ENCODE measurements at places on chromosomes 7 and 10. TPM values are rescaled to one million over a fixed set of nuclear protein-coding genes. Genes with fewer than 3 reads are reported as not detected.

Gene TAS2R3
- 0.74 TPM for polyA plus RNA-seq

Gene SPDYE1
- not detected for polyA plus RNA-seq

Gene ANKIB1
- 28.7 TPM for polyA plus RNA-seq

Gene IKZF1
- not detected for polyA plus RNA-seq

Gene POLR2J3
- 36.5 TPM for polyA plus RNA-seq

Gene MUC12
- not detected for polyA plus RNA-seq

Gene ODAD2
- polyA plus RNA-seq: not detected

Gene AOC1
- not detected for polyA plus RNA-seq

Gene HGF
- not detected for polyA plus RNA-seq

Gene ITPRID1
- polyA plus RNA-seq: not detected

Gene GATA3
- not detected for polyA plus RNA-seq

Gene TIMM23
- polyA plus RNA-seq: 80.2 TPM

Gene VGF
- 0.21 TPM for polyA plus RNA-seq

Gene AKR1C2
- 140 TPM for polyA plus RNA-seq

DNA sequence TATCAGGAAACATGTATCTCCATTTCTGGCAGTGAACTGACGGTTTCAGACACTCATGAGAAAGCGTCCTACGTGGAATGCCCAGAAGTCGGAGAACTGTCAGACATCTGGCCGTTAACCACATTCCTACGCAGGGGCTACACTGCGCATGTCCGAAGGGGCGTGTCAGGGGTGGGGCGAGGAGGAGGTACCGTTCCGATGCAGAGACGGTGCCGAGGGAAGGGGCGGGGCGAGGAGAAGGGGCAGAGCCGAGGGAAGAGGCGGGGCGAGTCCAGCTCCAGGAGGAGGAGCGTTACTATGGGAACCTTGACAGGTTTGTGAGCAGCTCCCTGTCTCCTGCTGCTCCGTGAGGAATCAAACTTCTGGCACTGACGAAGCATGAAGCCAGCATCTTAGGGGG lies 366.9 kb upstream of the NUPR2 start:
- DNase-seq: no peak

GRCh38 chr10:16648366-16648765 lies 126.7 kb upstream of the C1QL3 start:
- no peak for DNase-seq

DNA sequence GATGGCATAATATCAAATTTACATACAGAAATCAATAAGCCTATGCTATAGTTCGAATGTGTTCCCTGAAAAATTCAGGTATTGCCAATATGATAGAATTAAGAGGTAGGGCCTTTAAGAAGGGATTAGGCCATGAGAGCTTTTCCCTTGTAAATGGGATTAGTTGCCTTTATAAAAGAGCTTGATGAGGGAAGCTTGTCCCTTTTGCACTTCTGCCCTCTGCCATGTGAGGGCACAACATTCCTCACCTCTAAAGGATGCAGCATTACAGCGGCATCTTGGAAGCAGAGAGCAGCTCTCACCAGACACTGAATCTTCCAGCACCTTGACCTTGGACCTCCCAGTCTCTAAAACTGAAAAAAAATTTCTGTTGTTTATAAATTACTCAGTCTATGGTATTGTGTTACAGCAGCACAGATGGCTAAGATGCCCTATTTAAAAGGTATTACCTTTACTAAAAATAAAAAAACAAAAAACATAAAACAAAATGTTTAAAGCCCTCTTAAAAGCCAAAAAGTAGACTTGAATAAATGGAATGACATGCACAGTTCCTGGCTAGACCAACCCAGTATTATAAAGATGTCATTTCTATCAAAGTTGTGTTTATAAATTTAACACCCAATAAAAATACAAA lies 909.6 kb downstream of the REEP3 start:
- peak; percentile 5 for DNase-seq

GRCh38 chr10:126910196-126910595 lies 5.0 kb downstream of the DOCK1 start:
- DNase-seq: no peak

GRCh38 chr7:120539321-120539720 lies 266.3 kb downstream of the KCND2 start:
- no peak for DNase-seq

DNA sequence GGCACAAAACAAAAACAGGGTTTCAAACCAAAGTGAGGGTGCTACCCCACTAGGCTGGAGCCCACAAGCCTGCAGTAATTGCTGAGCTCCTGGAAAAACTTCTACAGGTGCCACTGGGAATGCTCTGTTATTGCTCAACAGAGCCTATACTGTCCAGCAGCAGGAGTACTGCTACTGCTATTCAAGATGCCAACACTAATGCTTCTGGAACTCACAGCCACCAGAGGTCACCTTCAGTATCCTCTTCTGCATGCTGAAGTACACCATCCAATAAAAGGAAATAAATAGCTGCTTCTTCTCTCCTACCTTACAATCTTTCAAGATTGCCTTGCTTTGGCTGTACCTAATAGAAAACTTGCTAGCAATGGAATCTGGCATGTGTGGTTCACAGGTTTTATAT lies 222.0 kb downstream of the LRRN3 start:
- DNase-seq: peak; percentile 13

GRCh38 chr7:28754027-28754426 lies 204.1 kb downstream of the TRIL start:
- DNase-seq: no peak

- peak; percentile 35 for DNase-seq
Measured at GRCh38 chr7:1767524-1767923, 97.4 kb downstream of the ELFN1 start.

DNA sequence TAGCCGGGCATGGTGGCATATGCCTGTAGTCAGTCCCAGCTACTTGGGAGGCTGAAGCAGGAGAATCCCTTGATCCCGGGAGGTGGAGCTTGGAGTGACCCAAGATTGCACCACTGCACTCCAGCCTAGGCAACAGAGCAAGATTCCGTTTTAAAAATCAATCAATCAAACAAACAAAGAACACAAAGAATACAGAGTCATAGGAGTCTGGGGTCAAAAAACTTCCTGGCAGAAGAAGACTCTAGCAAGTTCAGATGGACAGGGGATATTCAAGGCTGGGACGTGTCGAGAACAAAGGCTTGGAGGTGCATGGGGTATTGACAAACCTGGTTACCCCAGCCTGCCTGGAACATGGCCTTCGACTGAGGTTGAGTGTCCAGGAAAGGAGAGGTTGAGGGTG lies 228.8 kb upstream of the AGK start:
- DNase-seq: no peak

GRCh38 chr7:136078630-136079029 lies 101.5 kb upstream of the MTPN start:
- DNase-seq: no peak

DNA sequence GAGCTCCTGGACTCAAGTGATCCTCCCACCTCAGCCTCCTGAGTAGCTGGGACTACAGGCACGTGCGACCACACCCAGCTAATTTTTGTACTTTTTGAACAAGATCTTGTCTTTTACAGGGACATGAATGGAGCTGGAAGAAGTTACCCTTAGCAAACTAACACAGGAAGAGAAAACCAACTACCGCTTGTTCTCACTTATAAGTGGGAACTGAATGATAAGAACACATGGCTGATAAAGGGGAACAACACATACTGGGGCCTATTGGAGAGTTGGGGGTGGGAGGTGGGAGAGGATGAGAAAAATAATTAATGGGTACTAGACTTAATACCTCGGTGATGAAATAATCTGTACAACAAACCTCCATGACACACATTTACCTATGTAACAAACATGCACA lies 70.9 kb upstream of the INHBA start:
- DNase-seq: no peak

- no peak for DNase-seq
Measured at GRCh38 chr7:101527844-101528667, 101.0 kb downstream of the MYL10 start.

DNA sequence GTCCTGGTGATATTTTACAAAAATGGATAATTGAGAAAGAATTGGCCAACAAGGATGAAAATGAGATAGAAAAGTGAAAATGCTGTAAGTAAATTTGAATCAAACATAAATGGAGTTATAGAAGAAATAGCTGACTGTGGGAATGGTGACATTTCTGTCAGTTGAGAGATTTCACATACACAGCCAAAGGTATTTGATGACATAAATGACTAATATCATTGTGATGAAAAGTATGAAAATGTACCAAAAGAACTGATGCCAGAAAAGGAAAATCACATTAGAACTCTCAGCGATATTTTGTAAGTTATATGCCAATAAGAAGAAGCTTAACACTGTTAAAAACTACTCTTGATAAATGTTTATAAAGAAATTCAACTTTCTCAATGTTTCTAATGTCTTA lies 54.9 kb downstream of the TFPI2 start:
- DNase-seq: no peak

DNA sequence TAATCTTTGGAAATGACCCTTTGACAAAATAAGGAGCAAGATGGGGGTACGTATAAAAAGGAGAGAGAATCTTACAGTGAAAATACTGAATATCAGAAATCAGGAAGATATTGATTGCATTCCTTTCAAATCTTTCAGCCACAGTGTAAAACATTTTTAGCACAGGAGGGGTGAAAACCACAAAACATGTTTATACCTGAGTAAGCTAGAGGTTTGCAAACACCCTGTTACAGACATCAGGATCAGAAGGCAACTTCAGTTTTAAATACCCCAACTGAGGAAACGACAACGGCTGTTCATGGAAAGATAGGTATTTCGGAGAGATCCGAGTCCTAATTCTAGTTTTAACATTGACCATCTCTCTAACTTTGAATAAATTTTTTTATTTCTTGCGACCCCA lies 69.1 kb upstream of the ITGB1 start:
- no peak for DNase-seq

DNA sequence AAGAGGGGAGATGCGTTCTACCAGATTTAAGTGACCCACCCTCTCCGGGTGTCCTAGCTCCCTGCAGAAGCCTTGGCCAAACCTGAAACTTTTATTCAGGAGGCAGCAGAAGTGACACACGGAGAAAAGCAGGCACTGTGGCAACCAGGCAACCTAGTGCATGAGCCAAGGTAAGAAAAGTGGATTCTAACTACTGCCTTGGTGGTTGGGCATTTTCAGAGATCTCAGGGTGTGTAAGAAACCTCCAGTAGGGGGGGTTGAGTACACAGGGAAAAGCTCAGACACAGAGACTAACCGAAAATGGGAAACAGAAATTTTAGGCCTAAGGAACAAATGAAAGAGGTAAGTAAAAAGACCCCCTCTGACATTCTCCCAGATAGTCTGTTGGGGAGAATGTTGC lies 645.7 kb downstream of the ANKRD7 start:
- DNase-seq: peak; percentile 3

DNA sequence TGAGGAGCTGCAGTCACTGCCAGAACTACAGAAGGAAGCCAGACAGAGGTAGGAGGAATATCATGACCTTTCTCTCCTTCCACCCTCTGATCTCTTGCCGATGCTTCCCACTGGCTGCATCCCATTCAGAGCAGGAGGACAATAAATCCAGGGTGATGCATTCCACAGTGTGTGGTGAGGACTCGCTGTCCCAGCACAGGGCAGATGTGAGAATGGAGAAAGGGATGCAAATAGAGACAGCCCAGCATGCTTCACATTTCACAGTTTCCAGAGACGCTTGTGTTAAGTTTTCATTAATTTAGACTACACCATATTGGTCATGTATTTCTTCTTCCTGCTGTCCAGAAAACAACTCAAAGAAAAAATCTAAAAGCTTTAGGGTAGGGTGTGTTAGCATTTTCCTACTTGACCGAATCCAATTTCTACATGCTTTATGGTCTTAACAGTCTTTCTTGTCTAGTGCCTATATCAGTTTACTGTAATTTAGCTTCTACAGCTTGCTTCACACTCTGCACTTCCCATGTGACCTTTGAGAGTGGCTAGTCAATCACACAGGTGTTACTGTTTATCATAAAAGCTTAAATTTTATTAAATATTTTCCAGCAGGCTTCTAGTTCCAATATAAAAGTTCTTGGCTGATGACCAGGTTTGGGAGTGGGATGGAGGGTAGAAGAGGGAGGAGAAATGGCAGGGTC lies 155.6 kb downstream of the RAPGEF5 start:
- DNase-seq: no peak

GRCh38 chr7:144027070-144027469 lies 21.7 kb upstream of the OR2A5 start:
- DNase-seq: peak; percentile 9

GRCh38 chr10:117920956-117921355 lies 125.8 kb downstream of the RAB11FIP2 start:
- DNase-seq: no peak

Measured in HepG2 (cell line).